ENCODE measurements at places on chromosomes 7 and 10. TPM values are rescaled to one million over a fixed set of nuclear protein-coding genes. Genes with fewer than 3 reads are reported as not detected.

Gene ATP5MK
- 186 TPM for total RNA-seq

GRCh38 chr10:2790396-2791188 lies 276.8 kb upstream of the PFKP start:
- H3K36me3 ChIP-seq: no peaks in the 10 kb centered on the region
- no peak overlapping the region for H3K27ac ChIP-seq
- no peak for DNase-seq
- no peaks in the 10 kb centered on the region for H3K4me1 ChIP-seq

DNA sequence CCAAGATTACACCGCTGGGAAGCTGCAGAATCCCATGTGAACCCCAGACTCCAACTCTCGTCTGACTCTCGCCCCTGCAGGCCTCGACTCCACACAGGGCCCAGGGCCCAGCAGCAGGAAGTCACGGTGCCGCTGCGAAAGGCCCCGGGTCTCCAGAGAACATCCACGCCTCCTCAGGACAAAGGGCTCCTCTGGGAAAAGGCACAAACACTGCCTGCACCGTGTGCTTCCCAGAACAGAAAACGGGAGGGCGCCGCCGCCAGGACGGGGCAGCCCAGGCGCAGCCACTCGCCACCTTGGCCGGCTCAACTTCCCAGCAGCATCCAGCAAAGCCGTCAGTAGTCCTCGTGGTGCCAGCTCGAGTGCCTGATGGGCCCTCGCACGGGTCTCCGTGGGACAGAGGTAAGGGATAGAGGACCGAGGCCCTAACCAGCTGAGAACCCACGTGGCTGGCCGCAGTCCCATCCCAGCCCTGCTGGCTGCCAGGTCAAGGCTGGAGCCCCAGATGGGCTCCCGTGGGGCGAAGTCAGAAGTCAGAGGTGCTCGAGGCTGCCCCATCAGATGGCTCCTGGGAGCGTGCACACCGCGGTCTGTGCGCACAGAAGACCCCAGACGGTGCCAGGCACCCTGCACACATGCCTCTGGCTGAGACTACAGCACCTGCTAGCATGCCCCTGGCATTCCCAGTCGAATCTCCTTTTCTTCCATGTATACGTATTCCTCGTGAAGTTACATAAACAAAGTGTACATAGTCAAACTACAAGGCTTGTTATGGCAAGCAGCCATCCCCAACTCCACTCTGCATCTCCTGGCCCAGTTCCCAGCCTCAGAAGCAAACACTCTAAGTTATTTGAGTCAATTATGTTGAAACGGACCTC lies 60.2 kb downstream of the MAD1L1 start:
- no peak overlapping the region for H3K4me3 ChIP-seq
- H3K36me3 ChIP-seq: no peaks in the 10 kb centered on the region
- no peaks in the 10 kb centered on the region for H3K27me3 ChIP-seq
- no peak overlapping the region for H3K27ac ChIP-seq

DNA sequence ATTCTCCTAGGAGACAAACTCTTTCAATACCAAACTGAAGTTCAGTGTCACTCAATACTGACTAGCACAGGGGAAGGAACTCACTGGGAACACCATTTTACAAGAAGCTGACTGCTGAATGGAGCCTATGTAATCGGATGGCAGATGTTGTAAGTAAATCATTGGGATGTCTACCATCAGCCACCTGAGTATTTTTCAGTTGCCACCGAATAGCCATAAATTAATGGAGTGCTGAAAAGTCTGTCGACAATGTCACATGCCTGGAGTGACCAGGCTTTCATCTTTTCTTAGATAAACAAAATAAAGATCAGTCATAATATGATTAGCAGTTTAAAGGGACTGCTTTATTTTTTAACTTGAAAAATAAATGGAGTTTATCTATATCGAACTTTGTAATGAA lies 145.9 kb upstream of the SEMA3E start:
- H3K4me1 ChIP-seq: no peaks in the 10 kb centered on the region
- no peak overlapping the region for H3K27ac ChIP-seq
- no peaks in the 10 kb centered on the region for H3K27me3 ChIP-seq
- DNase-seq: no peak
- H3K36me3 ChIP-seq: no peaks in the 10 kb centered on the region
- no peak overlapping the region for H3K4me3 ChIP-seq

DNA sequence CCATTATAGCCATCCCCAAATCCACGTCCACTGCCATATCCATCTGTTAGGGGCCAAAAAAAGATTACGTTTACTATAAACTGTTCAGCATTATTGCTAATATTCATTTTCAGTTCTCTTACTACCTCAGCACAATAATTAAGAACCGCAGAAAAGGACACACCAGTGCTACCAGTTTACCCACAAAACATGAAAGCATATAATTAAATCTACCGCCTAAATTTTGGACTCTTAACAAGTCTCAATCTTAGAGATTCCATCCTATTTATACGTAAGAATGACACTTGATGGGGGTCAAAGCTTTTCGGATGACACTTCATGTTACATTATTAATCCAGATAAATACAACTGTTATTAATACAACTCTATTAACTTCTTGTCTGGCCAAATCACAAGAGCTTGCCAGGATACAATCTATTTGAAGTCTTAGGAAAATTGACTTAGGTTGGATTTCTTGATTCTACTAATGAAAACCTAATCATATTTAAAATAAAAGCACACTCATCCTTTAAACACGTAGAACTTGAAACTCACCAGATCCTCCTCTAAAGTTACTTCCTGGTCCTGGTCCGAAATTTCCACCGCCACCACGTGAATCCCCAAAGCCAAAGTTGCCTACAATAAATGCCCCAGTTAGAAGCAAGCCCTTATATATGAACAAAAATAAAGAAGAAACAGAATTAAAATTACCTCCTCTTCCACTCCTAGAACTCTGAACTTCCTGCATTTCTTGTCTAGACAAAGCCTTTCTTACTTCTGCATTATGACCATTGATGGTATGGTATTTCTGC lies 4.5 kb downstream of the HNRNPA2B1 start:
- H3K27ac ChIP-seq: no peak overlapping the region
- H3K36me3 ChIP-seq: peaks cover 3% of the 10 kb centered on the region
- no peaks in the 10 kb centered on the region for H3K27me3 ChIP-seq
- DNase-seq: no peak

Gene LIPN
- not detected for total RNA-seq

DNA sequence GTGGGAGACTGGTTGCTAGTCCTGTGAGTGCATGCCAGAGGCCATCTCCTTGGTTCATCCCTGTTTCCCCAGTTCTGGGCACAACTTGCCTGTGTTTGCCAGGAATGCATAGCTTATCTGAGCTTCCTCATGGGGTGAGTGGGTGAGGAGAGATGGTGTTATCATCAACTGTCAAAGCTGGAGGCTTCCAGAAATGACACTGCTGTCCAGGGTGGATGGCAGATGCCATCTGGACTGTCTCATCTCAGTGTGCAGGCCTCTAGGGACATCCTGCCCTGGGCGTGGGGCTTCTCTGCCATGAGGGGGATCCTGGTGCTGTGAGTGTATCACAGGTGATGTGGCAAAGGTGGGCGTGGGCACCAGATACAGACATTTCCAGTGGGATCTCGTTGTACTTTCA lies 328.6 kb downstream of the DPP6 start:
- H3K4me1 ChIP-seq: no peaks in the 10 kb centered on the region
- no peak overlapping the region for H3K27ac ChIP-seq
- H3K4me3 ChIP-seq: no peak overlapping the region
- H3K27me3 ChIP-seq: no peaks in the 10 kb centered on the region
- H3K36me3 ChIP-seq: no peaks in the 10 kb centered on the region
- no peak for DNase-seq

DNA sequence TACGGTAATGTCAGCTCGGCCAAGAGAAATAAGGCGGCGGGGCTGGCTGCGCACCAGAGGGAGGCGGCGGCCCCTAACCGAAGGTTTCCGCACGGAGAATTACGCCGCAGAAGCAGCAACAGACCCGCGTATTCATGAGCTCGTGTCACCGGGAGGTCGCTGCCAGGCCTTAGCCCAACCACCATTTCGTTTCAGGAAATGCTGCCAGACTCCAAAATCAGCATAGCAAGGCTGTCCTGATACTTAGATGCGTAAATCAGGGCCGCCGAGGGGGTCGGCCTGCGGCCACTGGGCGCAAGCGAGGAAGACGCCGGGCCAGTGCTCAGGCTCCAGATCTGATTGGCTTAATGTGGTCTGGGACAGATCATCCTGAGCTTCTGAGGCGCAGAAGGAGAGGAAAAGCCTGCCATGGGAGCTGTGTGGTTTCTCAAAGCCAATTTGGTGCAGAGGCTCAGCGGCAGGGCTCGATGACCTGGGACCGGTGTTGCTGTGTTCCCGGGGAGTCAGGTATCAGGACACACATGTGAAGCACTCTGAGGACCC lies 247.9 kb downstream of the BAMBI start:
- no peak overlapping the region for H3K27ac ChIP-seq
- no peaks in the 10 kb centered on the region for H3K4me1 ChIP-seq
- peak; percentile 83 for DNase-seq
- no peaks in the 10 kb centered on the region for H3K27me3 ChIP-seq
- no peaks in the 10 kb centered on the region for H3K36me3 ChIP-seq

- H3K27ac ChIP-seq: no peak overlapping the region
- no peak for DNase-seq
- no peaks in the 10 kb centered on the region for H3K27me3 ChIP-seq
- H3K36me3 ChIP-seq: no peaks in the 10 kb centered on the region
- H3K4me3 ChIP-seq: no peak overlapping the region
Observed at GRCh38 chr10:115710136-115710535, 562.9 kb downstream of the GFRA1 start.

DNA sequence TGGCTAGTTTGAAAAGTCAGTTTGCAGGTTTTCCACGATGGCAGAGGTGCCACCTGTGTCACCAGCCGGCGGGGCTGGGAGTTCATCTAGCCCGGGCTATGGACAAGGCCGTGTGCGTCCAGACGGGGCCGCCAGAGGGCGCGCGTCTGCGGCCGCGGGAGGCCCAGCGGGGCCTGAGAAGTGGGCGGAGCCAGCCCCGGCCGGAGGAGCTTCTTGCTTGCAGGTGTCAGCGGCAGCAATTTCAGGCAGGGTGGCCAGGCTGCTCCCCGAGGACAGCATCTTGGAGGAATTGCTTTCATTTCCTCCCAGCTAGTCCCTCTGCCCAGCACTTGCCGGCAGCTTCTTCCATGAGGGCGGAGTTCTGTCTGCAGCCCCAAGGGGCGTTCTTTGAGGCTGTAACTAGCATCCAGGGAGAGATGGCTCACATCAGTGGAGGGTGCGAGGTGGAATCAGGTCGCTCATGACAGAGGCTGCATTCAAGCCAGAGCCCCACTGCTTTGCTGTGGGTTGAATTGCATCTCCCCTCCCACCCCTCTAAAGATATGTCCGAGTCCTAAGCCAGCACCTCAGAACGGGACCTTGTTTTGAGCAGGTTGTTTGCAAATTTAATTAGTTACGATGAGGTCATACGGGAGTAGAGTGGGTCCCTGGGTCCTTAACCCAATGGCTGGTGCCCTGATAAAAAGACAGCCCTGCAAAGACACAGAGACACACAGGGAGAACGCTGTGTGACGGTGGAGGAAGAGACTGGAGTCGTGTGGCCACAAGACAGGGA lies 85.9 kb upstream of the MKI67 start:
- H3K4me3 ChIP-seq: no peak overlapping the region
- H3K36me3 ChIP-seq: no peaks in the 10 kb centered on the region
- no peaks in the 10 kb centered on the region for H3K27me3 ChIP-seq

DNA sequence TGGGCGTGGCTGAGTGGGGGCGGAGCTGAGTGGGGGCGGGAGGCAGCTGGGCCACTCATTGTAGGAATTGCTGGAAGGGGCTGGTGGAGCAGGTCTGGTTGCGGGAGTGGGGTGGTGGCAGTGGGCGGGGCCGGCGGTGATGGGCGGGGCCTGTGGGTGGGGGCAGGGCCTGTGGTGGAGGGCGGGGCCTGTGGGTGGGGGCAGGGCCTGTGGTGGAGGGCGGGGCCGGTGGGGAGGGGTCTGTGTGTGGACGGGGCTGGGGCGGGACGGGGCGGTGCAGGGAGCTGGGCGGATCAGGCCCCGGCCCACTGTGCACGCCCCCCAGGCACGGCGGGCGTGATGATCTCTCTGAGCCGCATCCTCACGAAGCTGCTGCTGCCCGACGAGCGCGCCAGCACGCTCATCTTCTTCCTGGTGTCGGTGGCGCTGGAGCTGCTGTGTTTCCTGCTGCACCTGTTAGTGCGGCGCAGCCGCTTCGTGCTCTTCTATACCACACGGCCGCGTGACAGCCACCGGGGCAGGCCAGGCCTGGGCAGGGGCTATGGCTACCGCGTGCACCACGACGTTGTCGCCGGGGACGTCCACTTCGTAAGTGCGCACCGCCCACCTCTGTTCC lies 14.0 kb downstream of the SLC29A4 start:
- no peak for DNase-seq
- H3K4me3 ChIP-seq: no peak overlapping the region
- H3K27me3 ChIP-seq: no peaks in the 10 kb centered on the region

Gene NPC1L1
- 0.39 TPM for total RNA-seq

Measured in aorta (tissue), 5 donors.